Hematopoietic multipotent progenitor cell treated with erythropoietin and hydrocortisone succinate and interleukin-3 and kit ligand, for 4 days (in vitro differentiated cells): ENCODE measurements at places on chromosomes 6 and 20.

DNA sequence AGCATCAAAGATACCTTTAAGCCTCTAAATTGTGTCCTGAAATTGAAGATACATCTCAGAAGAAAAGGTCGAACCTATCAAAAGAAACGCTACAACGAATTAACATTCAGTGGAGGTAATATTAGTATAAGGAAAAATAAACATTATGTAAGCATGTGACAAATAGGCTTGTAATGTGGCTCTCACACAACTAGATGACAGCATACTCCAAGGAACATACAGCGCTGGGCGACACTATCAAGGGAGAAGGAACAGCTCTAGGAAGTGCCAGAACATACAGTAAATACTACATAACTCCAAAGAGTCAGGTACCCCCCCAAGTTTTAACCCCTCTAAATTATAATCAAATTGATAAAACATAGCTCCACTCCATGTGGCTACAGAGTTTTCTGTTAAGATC is 103.5 kb downstream of the LAMP5 start:
- DNase-seq: peak; percentile 37

- peak; percentile 64 for DNase-seq
These were observed 43.4 kb downstream of the PLAGL1 start for GRCh38 chr6:143964674-143965081.

DNA sequence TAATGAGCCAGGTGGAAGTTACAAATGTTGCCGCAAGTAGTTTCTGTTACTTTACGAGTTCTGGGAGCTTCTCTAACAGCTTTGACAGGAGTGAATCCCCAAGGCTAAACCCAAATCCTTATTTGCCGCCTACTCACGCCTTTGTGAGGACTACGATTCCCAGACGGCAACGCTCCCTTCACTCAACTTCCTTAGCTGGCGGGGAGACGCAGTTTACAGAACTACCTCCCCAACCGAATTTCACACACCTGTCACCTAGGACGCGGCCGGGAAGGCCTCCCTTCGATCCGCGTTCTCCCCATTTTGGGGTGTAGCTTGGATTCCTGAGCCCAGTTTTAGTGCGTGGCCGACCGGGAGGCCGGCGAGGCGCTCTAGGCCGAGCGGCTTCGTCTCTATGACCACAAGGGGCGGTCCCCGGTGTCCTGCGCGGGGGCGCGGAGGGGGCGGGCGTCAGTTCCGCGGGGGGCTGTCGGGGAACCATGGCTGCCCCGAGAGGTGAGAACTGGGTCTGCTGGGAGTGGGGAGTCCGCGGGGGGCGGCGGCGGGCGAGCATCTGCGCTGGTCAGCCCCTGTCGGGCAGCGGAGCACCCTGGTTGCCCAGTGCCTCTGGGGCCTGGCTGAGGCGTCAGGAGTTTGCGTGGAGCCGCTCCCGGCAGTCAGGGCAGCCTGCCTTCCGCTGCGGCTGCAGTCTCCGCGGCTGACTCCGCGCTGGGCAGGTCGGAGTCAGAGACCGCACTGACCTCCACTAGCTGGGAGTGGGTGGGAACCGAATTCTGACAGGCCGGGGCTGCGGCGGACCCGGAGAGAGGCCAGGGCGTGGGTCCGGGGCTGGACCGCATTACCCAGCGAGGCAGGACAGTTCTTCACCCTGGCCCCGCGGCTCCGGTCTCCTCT is at the start of gene SLC35A1:
SLC35A1 (plus strand) TSS at position 450 of the 894 bp plus-strand sequence; CDS start at position 480, 30 bp downstream.
- peak; percentile 92 for DNase-seq

DNA sequence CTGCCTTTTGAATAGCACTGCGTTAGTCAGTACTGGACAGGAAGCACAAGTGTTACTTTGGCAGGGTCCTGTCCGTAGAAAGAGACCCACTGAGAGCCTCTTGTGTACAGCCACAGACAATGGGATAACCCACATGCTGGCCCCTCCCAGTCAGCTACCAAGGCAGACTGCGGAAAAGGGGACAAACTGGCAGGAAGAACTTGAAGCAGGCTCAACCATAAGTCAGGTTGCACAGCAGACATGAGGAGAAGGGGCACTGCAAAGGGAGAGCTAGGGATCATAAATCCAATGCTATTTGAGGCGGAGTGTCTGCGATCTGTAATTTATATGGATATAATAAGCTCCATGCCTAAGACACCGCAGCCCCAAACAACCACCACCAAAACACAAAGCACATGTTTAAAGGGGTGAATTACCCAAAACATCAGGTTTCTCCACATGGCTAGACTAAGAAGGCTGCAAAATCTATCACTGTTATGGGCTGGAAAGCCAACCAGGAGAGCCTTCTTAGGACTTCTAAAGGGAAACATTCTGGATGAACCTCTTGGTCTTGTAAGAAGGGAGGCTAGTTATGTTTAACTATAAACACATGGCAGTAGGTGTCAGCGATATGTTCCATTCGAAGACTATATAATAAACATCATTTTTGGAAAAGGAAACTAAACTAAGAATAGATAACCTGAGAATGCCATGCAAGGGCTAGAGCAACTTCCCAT is 141.7 kb downstream of the BACH2 start:
- no peak for DNase-seq

GRCh38 chr6:15110726-15111354 is 135.0 kb upstream of the JARID2 start:
- no peak for DNase-seq

GRCh38 chr6:89079511-89080234 is 878 bp upstream of the PNRC1 start:
- peak; percentile 73 for DNase-seq

DNA sequence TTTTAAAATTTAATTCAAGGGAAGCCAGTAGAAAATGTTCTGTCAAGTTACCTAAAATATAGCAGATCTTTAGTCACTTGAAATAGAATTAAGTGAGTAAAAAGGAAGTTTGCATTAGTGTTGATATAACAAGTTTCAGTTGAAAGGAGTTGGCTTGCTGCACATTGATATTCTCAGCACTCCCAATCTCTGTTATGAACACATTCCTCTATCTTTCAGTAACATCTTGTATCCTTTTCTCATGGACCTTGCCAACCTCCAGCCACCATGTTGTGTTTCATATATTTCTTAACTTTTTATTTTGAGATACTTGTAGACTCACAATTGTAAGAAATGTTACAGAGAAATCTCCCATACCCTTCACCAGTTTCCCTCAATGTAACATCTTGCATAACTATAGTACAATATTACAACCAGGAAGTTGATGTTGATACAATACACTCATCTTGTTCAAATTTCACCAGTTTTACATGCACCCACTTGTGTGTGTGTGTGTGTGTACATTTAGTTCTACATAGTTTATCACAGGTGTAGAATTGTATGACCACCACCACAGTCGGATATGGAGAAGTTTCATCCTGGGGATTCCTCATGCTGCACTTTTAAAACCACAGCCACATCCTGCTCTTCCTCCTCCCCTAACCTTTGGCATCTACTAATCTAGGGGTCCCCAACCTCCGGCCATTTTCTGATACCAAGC is 20.2 kb upstream of the PAQR8 start:
- DNase-seq: peak; percentile 78

DNA sequence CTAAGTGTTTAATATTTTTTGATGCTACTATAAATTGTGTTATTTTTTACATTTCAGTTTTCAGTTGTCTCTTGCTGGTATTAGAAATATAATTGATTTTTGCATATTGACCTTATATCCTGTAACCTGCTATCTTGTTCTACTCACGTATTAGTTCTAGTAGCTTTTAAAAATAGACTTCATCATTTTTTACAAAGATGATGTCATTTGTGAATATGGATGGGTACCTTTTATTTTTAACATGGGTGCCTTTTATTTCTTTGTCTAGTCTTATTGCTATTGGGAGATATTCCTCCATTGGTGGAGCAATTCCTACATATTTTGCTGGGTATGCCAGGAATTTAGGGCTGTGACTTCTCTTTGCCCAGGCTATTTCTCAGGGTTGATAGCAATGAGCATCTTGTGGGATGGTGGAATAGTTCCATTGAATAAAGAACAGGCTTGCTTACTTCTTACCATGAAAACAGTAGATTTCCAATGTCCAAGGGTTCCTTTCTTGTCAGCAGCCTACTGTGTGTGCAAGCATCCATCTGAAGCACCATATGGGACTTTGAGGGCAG is 149.7 kb downstream of the CARMIL1 start:
- DNase-seq: no peak

- DNase-seq: peak; percentile 91
These were observed 21.4 kb upstream of the TRAM2 start for GRCh38 chr6:52598123-52598823.

GRCh38 chr6:6772751-6773150 is 184.2 kb downstream of the LY86 start:
- DNase-seq: no peak

- DNase-seq: no peak
These were observed 47.5 kb downstream of the EFCAB8 start for GRCh38 chr20:32906200-32906599.

GRCh38 chr6:99353126-99353525 is 3.7 kb upstream of the FAXC start:
- peak; percentile 18 for DNase-seq

DNA sequence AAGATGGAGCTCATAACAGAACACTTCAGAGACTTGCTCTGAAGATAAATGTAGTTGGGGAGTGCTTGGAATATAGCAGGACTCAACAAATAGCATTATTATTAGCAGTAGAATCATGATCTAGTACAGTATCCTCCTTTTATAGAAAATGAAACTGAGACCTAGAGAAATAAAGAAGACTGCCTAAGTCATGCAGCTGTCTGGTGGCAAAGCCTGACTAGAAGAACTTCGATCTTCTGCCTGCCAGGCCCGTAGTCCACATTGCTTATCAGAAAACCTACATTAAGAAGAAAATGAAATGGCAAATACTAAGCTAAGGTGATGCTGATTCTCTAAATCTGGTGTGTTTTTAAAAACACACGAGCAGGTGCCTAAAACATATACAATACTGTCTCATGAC is 46.4 kb upstream of the DST start:
- no peak for DNase-seq

DNA sequence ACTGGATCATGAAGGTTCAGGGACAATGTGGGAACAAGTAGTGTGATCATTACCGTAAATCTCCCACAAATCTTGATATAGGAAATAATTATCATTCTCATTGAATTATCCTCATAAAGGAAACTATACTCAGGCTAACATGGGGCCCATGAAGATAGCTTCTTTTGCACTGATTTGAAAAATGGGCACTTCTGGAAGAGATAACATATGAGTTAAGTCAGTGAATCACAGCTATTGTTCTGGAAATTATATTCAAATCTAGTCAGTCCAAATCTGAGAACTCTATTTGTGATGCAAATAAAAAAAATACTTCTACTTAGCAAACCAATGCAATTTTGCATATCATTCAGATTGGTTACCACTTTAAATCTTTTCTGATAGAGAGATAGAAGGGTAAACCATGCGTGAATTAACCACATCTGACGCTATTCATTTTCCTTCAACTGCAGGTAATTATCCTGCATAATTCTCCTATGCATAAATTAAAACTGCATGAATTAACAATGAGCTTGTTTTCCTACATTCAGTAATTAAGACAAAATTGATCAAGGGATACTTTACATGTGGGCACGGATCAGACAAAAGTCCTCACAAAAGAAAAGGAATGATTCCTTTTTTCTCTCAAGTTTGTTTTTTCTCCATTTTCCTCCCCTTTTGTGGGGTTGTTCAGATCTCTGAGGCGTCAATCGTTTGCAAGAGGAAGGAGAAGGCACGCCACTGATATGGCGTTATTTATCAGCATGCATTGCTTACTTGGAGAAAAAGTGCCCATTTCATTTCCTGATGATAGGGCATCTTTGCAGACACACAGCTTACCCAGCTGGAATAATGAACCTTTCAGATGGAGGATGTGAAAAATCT is 36.4 kb downstream of the RIPOR2 start:
- DNase-seq: peak; percentile 57

- no peak for DNase-seq
These were observed 9.2 kb downstream of the POU3F2 start for GRCh38 chr6:98843271-98844243.

DNA sequence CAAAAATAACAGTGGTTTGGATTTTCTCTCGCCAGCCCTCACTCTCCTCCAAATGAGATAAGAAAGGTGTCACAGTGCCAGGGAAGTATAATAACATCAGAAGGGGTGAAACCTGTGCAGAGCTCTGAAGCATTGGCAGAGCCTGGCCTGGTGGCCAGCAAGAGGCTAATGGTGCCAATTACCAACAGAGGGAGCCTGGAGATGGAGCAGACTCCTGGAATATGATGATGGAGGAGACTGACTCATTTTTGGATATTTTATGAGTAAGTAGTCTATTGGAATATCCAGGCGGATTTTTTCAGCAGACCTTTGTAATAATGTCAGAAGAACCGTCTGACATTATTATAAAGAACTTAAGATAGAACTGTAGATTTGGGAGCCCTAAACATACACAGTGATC is 442.6 kb upstream of the MARCKS start:
- DNase-seq: peak; percentile 17

GRCh38 chr6:104604685-104605084 is 255.0 kb downstream of the HACE1 start:
- no peak for DNase-seq

DNA sequence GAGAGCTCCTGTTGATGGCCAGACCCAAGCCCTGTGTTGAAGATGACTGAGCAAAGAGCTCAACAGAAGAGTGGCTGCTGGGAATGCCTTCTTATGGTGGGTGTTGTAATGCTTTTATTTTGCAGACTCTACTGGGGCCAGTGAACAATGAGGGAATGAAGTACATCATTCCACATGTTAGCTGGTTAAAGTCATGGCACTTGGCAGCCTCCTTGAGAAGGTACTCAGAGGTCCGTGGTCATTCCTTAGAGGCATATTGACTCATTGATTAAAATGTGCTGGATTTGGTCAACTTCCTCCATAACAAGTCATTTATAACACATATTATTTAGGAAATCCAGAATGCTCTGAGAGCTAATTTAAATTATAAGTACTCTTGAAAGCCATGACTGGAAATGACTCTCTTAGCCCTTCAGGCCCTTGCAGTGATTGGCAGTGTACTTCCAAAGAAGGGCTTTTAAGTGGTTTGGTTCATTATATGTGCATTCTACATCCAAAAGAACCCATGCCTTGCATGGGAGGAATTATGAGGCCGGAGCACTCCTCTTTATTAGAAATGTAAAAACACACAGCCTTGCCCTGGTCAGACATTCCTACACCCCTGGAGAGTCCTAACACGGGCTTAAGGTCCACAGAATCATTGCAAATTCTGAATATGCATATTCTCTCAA is 976.9 kb downstream of the KIF16B start:
- DNase-seq: no peak

GRCh38 chr20:53296451-53297153 is 297.0 kb downstream of the ZNF217 start:
- no peak for DNase-seq

GRCh38 chr6:16232086-16232485 is 6.3 kb upstream of the GMPR start:
- no peak for DNase-seq

GRCh38 chr6:167670938-167671338 is 155.8 kb upstream of the AFDN start:
- DNase-seq: no peak

DNA sequence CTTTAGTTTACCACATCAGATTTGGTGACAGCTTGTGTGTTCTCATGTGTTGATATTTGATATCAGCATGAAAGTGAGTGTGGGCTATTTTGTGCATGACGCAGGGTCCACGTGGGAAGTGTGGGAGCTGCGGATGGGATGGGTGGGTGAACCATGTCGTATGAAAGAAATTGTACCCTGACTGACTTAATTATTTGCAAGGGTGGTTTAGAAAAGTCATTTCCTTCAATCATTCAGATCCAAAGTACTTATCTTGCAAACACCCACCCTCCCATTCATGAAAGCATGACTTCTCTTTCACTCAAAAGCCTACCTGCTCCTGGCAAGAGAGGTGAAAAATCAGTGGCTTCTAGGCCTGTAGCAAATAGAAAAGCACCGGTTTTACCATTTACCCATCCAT is 91.8 kb upstream of the BACH2 start:
- DNase-seq: no peak
